AML-193 (cell line): ENCODE measurements at places on chromosomes 6 and 20.

- no peak for DNase-seq
Observed at GRCh38 chr6:127300411-127300810, 33.7 kb downstream of the RNF146 start.

DNA sequence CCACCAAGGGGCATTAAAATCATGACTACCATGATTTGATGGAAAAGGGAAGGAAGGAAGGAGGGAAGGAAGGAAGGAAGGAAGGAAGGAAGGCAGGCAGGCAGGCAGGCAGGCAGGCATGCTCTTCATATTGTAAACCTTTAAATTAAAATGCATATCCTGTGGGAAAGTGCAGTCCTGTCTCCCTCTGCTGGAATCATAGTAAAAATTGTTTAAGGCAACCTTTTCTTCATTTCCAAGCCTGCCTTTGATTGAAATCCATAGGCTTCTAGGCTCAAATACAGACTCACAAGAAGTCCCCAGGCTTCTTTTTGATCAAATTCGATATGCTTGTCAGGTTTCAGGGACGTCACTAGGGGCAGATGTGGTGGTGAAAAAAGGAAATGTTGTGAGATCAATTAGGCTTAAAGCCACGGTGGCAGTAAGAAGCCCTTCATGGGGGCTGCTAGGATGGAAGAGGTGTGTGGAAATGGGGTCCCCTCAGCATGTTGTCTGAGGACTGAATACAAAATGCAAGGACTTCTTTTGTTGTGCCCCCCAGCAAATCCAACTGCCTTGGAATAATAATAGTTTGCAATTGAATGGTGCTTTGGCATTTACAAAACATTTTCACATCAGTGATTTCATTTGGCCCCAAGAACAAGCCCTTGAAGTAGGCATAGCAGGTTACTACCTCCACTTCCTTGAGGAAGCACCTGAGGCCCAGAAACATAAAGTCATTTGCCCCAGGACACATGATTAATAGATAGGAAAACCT, 25.6 kb upstream of the GABRR1 start:
- DNase-seq = peak; percentile 81

GRCh38 chr6:36596356-36596755, 2.2 kb downstream of the SRSF3 start:
- no peak for DNase-seq

- DNase-seq = no peak
Observed at GRCh38 chr6:76506808-76507207, 434.3 kb upstream of the IMPG1 start.

DNA sequence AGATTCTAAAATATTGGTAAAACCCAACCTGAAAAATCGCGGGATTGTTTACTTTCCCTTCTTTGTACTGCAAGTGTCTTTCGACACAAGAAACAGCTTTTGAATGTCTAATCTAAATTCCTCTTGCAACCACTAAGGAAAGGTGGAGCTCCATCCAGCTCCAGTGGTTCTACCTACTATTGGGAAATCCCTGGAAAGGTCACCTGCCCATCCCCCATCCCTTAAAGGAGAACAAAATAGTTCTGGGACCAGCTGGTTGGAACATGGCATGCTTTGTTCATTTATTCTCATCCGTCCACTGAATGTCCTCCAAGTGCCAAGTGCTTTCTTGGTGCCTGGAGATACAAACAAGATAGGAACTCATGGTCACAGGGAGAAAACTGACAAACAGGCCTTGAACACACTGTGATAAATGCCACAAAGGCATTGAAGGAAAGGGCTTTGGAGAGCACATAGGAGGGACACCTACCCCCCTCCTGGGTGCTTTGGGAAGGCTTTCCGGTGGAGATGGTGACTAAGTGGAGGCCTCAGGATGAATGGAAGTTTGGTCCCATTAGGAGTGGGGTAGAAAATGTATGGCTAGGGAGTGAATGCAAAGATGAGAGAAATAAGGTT, 2.3 kb upstream of the CITED2 start:
- no peak for DNase-seq

- DNase-seq = no peak
Observed at GRCh38 chr6:153801917-153802316, 237.1 kb upstream of the OPRM1 start.
